ENCODE measurements at places on chromosomes 16 and 17.

- no peak for DNase-seq
Measured at GRCh38 chr16:31695667-31696066, 168.0 kb downstream of the AHSP start.

- DNase-seq, result no peak
Measured at GRCh38 chr17:55330344-55330933, 65.7 kb downstream of the HLF start.

DNA sequence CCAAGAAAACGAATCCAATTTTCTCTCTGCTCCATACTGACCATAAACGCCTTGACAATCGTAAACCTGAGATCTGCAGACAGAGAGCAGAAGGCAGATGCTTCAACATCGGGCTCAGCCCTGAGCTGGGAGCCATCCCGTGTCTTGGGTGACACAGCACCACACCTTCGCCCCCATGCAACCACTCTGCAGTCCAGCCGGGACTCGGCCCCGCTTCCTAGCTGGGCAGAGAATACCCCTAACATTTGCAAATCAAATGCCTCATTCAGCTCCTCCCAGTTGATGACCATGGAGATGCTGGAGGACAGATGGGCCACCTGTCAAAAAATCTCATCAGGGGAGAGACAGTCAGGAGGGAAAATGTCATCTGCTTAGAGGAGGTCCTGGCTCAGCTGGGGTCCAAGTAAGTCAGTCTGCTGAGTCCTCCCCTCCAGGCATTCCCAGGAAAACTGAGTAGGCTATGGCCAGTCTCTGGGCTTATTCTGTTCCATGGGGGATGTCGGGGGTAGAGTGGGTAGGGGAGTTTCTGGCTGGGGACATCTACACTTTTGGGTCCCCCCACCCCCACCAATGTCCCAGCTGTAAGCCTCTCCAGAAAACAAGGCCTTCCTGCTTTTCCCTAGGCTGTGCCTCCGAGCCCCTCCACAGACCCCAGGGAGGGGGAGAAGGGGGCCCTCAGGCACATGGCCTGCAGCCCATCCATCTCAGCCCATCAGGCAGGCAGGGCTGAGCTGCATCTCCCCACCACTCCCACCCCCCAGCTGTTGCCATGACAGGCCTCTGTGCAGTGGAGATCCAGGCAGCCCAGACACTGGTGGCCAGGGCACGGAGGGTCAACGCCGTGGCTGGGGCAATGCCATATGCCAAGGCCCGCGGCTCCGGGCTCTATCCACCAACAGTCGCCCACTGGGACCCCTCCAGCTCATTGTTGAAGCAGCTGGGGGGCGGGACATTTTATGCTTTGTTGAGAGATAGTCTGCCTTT, 158.6 kb downstream of the AXIN2 start:
- no peak for DNase-seq

GRCh38 chr16:56436258-56436657, 10.9 kb upstream of the AMFR start:
- DNase-seq, result no peak

- DNase-seq, result no peak
Measured at GRCh38 chr17:33112763-33113162, 121.1 kb downstream of the SPACA3 start.

DNA sequence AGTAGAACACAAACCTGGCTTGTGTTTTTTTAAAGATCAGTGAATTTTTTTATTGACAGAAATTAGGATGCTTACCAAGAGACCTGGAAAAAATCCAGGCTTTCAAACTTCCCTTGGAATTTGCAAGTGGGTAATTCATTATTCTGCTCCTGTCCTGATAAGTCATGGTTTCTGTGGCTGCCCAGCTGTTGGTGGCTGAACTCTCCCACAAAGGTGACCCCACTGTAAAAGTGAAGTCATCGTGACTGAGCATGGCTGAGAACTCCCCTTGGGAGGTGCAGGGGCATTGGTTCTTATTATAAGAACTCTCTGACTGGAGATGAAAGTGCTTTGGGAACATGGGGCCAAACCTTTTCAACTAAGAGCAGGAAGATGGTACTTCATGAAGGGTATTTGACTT, 46.6 kb upstream of the TANC2 start:
- DNase-seq, result no peak

DNA sequence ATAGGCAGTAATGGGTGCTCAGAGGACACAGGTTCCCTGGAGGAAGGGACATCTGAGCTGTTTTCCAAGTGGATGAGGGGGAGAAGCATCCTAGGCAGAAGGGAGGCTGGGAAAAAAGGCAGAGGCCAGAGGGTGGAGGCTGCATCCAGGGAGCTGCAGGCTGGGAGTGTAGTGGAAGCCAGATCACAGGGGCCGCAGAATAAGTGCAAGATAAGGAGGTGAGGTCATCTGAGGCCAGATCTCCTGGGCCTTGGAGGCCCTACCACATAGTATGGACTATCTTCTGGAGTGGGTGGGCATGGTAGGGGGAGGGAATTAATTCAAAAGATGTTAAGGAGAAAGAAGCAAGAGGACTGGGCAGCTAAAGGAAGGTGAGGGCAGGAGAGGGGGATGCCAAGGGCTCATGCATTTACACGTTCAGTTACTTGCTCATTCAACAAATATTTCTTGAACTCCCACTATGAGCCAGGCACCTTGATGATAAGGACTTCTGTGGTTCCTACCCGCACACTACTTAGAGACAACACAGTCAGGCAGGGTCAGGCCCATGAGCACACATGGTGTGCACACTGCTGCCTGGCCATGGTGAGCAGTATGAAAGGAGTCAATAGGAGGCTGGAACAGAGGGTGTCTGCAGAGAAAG, 2.4 kb upstream of the RIPOR1 start:
- DNase-seq, result no peak

DNA sequence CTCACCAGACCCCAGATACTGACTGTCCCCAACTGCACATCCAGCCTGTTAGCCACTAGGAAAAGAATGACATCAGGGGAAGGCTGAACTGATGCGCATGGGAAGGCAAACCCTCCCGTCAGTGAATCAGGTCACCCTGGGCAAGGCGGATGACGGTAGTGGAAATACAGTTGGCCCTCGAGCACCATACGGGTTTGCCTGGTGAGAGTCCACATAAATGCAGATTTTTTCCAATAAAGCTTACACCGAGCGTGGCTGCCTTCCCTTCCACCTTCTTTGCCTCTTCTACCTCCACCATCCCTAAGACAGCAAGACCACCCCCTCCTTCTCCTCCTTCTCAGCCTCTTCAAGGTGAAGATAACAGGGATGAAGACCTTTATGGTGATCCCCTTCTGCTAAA, 236.1 kb upstream of the TNRC6C start:
- DNase-seq, result no peak

- DNase-seq, result no peak
Measured at GRCh38 chr16:77657016-77657415, 65.3 kb upstream of the NUDT7 start.

GRCh38 chr16:53176434-53176833, 121.6 kb downstream of the CHD9 start:
- DNase-seq, result no peak

- no peak for DNase-seq
Measured at GRCh38 chr17:3710951-3711383, 12.7 kb upstream of the HASPIN start.

- no peak for DNase-seq
Measured at GRCh38 chr17:13626703-13627102, 25.0 kb upstream of the HS3ST3A1 start.

DNA sequence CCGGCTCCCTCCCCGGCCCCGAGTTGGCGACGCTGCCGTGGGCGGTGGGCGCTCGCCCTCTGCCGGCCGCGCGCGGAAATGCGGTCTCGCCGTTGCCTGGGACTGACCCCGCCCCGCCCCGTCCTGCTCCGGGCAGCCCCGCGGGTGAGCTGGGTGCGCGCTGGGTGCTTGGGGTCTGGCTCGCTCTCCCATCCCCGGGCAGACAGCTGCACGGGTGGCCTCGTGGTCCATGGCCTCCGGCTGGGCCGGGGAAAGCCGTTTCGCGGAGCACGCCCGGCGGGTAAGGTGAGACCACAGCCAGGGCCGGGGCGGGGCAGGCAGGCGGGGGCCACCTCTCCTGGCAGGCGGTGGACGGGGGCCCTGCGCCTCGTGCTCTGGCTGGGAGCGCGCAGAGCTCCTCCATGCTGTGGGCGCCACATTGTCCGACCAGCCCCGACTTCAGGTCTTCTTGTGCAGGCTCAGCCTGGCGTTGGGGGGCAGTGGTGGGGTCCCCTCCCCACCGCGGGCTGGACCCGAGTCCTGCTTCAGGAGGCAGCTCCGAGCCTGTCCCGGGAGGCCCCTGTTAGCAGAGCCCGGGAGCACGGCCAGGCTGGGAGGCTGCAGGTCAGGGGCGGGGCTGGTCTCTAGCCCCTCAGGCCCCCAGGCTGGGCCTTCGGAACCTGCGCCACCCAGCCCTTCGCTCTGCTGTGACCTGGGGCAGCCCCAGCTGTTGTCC, 7.0 kb upstream of the C1QTNF8 start:
- peak; percentile 23 for DNase-seq

DNA sequence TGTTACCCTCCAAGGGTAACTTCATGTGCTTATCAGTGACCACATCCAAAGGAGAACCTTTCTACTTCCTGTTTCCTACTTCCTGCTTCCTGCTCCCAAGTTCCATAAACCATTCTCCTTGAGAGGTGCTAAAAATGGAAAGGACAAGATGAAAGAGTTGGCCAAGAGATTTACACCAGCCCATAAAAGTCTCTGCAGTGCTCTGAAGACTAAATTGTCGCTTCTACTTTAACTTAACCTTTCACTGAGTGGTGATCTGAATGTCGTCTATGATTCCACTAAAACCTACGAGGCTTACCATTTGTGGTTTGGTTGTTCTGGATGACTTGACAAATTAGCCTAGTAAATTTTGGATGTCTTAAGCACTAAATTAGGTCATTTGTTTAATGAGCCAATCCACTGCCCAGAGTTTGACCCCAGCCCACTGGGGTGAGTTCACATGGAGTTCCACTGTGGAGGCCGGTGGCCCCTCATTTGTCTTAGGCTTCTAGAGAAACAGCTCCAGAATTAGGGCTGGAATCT, 333.1 kb downstream of the FOXL1 start:
- no peak for DNase-seq

All from DMS79 (cell line).